T-cell (primary cell): ENCODE measurements at places on chromosomes 6 and 20.

DNA sequence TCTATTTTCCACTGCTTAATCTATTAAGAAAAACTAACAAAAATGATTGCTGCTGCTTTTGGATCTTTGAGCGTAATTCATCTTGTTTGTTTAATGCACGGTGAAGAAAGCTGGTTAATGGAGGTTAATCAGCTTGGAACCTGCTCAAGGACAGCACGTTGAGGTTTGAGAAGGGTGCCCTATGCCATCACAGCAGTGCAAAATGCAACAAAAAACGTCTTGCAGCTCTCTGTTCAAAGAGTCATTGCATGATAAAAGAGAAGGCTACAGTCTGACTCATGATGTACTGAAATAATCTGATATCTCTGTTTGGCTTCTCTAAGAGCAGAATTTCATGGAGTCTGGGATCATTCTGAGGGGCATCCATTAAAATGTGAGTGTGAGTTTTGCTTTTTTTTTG is 80.6 kb upstream of the PREP start:
- no peak for DNase-seq

GRCh38 chr20:37693635-37694626 is at the start of gene CTNNBL1:
Gene CTNNBL1 (plus strand): TSS chr20:37694030. CDS start chr20:37694123, 93 bp downstream.
- peak; percentile 93 for DNase-seq

- no peak for DNase-seq
Observed at GRCh38 chr6:77463308-77463860, at the start of gene HTR1B. Gene HTR1B (minus strand): TSS chr6:77463491. CDS start chr6:77463403, 88 bp downstream.

- DNase-seq, result no peak
Observed at GRCh38 chr20:51169813-51170212, 146.9 kb upstream of the KCNG1 start.

GRCh38 chr20:63344616-63345327 is 16.4 kb downstream of the CHRNA4 start:
- DNase-seq, result no peak

GRCh38 chr6:39266375-39266774 is 37.1 kb upstream of the KCNK5 start:
- no peak for DNase-seq

DNA sequence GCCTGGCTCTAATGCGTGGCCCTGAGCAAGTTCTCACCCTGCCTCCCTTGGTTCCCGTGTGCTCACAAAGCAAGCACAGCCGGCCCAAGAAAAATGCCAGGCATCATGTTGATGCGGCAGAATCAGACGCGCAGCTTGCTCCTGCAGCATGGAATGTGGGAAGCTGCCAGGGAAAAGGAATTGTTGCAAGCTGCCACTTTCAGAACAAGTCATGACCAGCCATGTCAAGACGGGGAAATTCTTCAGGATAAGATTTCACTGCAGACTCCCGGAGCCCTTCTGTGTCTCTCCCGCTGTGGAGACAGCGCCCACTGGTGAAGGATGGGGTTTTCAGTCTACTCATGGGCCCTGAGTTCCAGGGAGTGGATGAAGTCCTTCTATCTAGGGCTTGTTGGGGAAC is 4.6 kb downstream of the DACT2 start:
- no peak for DNase-seq

DNA sequence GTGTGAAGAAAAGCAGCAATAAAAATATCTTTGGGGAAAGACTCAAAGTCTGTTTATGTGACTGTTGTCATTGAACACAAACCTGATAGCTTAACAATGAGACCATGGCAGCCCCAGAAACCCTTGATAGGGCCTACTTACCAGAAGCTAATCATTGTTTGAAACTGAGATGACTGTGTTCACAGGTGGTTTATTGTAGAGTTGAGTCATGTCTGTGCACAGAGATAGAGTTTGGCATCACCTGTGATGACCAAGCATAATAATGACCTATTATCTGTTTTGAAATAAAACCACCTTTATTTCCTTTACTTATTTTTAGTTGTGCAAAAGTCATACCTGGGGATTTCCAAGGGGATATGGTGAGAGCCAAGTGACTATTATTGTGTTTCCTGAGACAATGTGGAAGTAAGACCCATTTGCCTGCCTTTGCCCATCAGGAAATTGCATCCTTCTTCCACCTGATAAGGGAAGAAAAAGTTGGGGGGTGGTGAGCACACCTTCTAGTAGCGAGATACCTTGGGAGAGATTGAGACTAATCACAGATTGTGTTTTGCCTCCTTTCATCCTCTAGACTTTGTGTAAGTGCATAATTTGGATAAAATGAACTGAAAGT is 456.9 kb upstream of the JAG1 start:
- DNase-seq, result no peak

DNA sequence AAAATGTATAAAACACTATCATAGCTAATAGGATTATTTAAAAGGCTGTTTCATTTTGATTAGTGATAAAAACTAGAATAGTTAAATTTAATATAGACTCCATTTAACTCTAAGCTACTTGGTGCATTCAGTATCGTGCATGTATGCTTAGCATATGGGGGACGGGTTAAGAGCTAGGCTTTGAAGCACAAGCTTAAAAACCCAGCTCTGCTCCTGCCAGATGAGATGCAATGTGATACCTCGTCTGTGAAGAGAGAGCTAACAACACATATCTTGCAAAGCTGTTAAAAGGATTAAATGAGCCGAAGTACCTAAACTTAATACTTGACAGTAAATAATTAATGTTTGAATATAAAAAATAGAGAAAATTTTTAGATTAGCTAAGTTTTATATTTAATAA is 42.2 kb downstream of the DTNBP1 start:
- DNase-seq, result no peak

DNA sequence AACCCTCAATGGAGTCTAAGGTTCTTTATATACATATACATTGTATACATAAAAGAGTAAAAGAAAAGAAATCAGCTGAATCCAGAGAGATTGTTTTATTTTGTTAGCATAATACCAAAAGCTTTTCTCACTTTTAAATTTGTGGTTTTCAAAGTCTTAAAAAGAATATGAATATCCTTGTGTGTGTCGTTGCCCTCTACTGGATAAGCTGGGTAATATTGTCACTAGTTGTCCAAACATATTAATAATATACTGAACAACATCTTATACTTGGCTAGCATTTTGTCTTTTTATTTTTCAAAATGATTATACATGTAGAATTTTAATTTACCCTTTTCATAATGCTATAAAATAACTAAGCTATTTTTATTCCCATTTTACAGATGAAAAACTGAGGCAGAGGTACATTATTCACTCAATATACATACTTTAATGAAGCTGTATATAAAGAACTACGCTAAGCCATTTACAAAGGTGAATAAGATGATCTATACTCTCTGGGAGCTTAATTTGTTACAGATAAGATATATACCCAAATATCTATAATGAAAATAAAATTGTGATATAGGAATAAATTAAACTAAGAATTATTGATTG is 531.7 kb downstream of the TFAP2B start:
- no peak for DNase-seq

GRCh38 chr20:19688031-19688806 is 69.8 kb upstream of the RIN2 start:
- DNase-seq, result no peak

- no peak for DNase-seq
Observed at GRCh38 chr6:142633317-142633716, 311.7 kb downstream of the HIVEP2 start.

- DNase-seq, result no peak
Observed at GRCh38 chr6:23547851-23548250, 578.2 kb upstream of the NRSN1 start.

DNA sequence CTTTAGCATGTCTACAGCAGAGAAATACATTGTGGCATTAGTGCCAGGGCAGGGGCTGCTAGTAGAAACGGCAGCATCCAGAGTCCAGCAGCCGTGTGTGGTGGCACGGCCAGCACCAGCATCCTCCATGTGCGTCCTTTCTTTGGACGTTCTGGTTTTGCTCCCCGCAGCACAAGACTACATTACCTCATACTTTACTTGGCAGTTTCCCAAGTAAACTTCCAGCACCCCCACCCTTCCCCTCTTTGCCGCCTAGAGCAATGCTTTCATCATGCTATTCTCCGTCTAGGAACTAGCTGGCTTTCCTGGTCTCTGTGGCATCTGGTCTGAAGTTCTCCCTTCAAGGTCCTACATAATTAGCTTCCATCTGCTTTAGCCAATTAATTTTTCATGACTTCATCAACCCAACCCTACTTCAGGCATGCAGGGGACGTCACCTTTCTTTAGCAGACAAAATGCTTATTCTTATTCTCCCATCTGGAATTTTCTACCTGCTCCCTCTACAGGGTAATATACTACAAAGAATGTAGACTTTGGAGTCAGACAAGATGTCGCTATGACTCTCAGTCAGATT is 67.6 kb downstream of the BLOC1S5 start:
- DNase-seq, result no peak

- no peak for DNase-seq
Observed at GRCh38 chr6:168741942-168742782, 301.2 kb downstream of the SMOC2 start.
